ENCODE measurements at places on chromosomes 4 and X.

DNA sequence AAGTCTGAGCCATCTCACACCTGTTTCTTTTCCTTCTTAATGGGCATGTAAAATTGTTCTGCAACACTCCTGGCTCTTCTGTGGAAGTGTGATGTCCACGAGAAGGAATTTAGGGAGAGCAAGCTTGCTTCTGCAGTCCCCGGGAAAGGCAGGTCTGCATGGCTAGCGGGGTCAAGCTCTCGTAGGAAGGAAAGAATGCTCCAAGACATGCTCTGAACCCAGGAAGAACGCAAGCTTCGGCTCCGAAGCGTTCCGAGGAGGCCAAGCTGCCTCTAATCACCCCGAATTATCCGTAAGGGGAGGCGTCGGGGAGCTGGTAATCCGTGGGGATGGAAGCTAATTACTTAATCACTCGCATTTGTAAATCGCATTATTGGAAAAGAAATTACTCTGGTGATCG lies 177.7 kb downstream of the CRLF2 start:
- DNase-seq: no peak

GRCh38 chrX:150486011-150486410 lies 82.4 kb upstream of the MTM1 start:
- no peak for DNase-seq

DNA sequence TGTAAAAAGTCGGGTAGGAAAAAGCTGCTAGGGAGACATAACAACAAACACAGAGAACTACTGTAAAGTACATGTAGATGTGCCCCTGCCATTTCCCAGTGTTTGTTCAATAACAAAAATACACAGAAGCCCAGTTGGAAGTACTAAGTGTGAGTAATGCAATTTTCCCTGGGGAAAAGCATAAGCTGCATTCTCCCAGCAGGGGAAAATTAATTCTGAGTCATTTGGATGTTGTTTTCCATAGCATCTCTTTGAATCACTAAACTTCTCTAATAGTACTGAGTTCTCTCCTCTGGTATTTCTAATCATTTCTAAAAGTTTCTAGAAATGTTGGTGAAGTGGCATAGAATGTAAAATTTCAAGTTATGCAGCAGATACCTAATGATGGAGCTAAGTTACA lies 1114.9 kb downstream of the C4orf33 start:
- DNase-seq: no peak

DNA sequence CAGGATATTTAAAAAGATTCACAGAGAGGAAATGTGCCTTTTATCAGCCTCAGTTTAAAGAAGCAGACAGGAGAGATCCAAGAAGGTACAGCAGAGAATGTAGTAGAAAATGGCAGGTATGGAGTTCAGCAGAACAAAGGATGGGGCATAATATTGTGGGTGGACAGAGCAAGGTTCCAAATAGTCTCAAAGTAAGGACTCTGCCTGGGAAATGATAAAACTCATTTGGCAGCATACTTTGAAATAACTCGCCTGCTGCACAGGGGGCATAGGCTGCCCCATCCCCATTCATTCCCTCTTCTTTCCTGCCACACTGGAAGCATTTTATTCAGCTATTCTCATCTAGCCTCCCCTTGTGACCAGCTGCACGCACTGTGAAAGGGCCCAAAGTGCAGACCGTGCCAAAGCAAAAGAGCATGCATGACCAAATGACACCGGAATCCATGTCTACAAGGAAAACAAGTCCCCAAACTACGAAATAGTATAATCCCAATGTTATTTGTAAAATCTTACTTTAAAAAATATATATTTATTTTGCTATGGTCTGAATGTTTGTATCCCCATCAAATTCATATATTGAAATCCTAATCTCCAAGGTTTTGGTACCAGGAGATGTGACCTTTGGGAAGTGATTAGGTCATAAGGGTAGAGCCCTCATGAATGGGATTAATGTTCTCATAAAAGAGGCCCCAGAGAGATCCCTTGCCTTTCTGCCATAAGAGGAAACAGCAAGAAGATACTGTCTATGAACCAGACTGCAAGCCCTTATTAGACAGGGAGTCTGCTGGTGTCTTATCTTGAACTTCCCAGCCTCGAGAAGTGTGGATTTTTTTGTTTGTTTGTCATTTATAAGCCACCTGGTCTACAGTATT lies 77.4 kb upstream of the PRSS48 start:
- no peak for DNase-seq

Measured in GM06990 (cell line).